ENCODE measurements at places on chromosomes 2 and 18. TPM values are rescaled to one million over a fixed set of nuclear protein-coding genes. Genes with fewer than 3 reads are reported as not detected.

Gene FER1L5
- 0.05 TPM for total RNA-seq

Gene SLC5A7
- total RNA-seq: not detected

Gene CYTIP
- 0.08 TPM for total RNA-seq

Gene DQX1
- 1.3 TPM for total RNA-seq

Gene MYO7B
- 5.4 TPM for total RNA-seq

Gene CABYR
- 0.36 TPM for total RNA-seq

DNA sequence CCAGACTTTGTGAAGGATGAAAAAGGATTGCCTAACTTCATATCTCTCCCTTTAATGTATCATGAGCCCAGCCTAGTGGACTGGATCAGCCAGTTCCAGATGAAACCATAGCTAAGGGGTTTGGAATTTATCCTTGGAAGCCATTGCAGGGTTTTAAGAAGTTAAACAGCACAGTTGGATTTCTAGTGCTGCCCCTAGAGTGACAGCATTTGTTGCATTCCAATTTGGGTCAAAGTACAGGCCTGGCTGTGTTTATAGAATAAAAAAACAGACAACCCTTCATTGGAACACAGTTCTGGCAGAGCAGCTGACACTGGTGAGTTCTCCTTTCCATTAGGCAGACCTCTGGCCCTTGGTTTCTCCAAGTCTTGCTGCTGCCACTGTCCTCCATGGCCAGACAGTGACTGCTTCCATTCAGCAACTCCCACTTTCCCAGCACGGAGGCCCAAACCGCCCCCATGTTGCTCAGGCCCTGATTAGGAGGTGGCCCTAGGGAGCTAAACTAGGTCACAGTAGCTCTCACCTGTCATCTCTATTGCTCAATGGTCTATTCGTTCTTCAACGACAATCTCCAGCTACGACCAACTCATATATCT lies 8.0 kb downstream of the GPR39 start:
- no peak for DNase-seq

GRCh38 chr2:233807966-233808935 lies 30.1 kb downstream of the MROH2A start:
- DNase-seq: no peak

GRCh38 chr18:5197032-5197434 lies at the start of gene AKAIN1:
Gene AKAIN1 (minus strand): TSS chr18:5197257. CDS start chr18:5197053, 204 bp downstream.
- DNase-seq: no peak

- DNase-seq: no peak
These were observed 10.1 kb downstream of the RMP24 start for GRCh38 chr18:35982409-35983114.

Measured in HT-29 (cell line).